ENCODE measurements at places on chromosomes 7 and 10.

- DNase-seq: peak; percentile 58
These were observed 177.9 kb downstream of the RPS24 start for GRCh38 chr10:78211561-78212051.

DNA sequence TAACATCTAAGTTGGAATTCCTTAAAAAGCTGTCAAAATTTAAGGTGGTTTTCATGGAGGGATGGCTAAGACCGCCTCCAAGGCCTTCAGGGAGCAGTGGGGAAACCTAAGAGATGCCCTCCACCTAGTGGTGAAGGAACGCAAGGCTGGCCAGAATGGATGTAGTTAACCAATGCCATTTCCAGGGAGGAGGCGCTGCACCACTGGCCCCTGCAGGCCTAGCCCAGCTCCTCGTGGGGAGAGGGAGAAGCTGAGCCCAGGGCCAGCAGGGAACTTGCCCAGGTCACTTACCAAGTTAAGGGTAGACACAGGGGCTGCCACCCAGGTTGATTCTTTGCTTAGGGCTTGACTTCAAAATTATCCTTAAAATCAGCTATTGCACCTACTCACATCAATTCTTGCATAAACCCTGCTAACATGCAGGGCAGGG, 32.0 kb downstream of the FIGNL1 start:
- peak; percentile 87 for DNase-seq

GRCh38 chr10:74932648-74933047, 106.2 kb downstream of the KAT6B start:
- no peak for DNase-seq

- DNase-seq: no peak
These were observed 2.9 kb upstream of the SGPL1 start for GRCh38 chr10:70812814-70813213.

GRCh38 chr7:95245828-95246500, 78.4 kb downstream of the PON1 start:
- no peak for DNase-seq

GRCh38 chr7:46461334-46461777, 540.3 kb upstream of the IGFBP3 start:
- peak; percentile 1 for DNase-seq

DNA sequence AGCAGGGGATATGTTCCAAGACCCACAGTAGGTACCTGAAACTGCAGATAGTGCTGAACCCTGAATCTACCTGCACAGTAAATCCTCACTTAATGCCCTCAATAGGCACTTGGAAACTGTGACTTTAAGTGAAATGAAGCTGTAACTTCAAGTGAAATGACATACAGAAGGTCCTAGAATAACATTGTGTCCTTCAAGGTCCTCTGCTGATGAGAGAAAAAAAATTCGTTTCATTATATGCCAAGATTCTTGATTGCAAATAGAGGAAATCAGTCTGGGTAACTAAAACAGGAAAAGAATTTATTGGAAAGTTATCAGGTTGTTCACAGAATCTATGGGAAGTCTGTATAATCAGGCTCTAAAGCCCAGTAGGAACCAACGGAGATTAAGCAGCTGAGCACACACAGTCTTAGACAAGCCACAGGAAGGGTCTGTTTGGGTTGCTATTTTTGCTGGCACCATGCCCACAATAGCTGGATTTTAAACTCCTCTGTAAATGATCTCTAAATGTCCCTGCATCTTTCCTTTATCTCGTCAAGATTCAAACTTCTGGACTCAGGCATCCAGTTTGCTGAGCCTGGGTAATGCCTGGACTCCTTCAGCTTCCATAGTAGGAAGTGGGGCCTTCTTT, 57.5 kb downstream of the EXOC4 start:
- DNase-seq: no peak

DNA sequence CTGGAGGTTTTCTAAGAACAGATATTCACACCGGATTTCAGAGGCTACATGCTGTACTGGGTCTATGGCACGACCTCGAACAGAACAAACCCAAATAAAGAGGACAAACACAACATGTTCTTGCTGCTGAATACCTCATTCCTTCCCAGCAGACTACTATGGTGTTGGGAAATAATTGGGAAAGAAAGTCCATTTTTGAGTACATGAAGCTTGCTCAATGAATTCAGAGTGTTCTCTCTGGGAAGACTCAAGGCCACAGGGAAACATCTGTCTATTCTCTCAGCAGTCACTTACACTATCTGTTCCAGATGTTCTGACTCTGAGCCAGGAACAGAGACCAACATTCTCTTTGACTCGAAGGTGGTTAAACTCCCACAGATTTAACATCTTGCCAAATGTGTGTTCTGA, 30.9 kb downstream of the LAMB1 start:
- peak; percentile 38 for DNase-seq

DNA sequence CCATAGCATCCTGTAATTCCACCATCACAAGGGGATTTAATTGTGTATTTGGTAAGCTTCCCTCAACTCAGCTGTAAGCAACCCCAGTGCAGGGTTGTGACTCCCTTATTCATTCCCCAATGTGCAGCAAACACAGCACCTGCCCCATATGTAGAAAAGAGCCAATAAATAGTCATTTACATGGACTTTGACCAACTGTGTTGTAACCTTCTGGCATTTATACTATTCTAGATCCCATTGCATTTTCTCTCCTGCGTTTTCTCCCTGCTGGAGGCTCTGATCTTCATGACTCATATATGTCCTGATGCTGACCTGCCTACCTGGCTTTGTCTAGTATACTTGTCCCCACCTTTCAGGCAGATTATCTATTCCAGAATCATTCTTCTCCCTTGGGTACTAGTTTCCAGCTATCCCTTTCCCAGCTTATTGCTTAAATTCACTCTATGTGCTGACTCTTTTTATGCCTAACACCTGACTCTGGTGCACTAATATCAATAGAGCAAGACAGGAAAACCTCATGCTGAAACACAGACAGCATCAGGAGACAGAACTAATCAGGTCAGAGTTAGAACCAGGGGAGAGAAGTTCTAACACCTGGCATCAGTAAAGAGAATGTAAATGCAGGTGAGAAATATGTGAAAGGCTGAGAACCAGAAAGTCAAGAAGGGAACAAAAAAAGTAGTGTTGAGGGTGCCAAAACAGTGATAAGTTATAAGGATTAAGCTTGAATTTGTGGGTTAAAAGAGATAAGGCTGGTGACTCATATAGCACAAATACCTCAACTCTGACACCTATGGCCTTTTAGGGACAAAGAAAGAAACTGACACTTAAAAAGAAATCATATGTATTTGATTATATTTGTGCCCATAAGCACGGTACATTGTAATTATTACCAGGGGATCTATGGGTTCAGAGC, 402.7 kb downstream of the IPMK start:
- DNase-seq: no peak

GRCh38 chr10:97220355-97220754, 34.6 kb upstream of the SLIT1 start:
- DNase-seq: no peak

GRCh38 chr10:78706256-78706655, 362.5 kb upstream of the ZMIZ1 start:
- DNase-seq: no peak

GRCh38 chr10:117933036-117933435, 113.7 kb downstream of the RAB11FIP2 start:
- DNase-seq: no peak

DNA sequence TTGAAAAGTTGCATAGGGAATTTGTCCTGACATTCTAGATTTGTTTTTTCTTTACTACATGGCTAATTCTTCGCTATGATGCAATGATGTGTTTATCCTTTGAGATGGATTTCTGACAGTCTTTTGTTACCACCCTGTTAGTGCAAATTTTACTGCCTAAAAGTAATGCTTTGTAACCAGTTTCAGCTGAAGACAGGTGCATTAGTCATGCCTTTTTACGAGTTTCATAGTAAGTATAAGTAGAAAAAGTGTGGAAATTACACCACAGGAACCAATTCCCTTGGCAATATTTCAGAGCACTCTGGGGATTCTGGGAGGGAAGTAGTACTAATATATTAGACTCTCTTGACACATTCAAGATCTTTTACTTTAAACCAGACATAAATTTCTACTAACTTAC, 257.8 kb upstream of the DKK1 start:
- no peak for DNase-seq

DNA sequence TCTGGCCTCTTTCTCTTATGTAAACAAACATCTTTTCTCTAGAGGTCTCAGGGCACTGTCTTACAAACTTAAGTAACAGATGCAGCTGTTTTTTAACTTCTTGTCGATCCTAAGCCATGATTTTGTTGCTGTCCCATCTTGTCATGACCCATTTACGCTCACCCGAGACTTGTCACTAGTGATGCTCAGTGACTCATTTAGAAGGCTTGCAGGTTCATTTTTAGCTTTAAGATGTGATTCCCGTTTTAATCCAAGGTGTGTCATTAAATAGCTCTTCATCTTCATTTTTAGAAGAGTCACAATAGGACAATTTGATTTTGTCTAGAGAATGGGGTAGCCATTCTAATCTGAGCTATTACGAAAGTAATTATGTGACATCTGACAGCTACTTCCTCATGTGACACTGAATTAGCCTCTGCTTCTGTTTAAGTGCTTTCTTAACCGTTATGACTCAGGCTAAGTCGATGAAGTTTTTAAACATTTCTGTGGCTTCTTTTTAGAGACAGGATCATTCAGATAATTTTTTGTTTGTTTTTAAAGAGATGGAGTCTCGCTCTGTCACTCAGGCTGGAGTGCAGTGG, 42.7 kb downstream of the SPDYE5 start:
- DNase-seq: peak; percentile 68

- no peak for DNase-seq
These were observed 23.1 kb upstream of the ZMIZ1 start for GRCh38 chr10:79045566-79046175.

GRCh38 chr7:85176197-85176596, 10.7 kb downstream of the SEMA3D start:
- DNase-seq: no peak

- no peak for DNase-seq
These were observed 227.7 kb downstream of the CHCHD3 start for GRCh38 chr7:132854238-132854637.
